ENCODE measurements at places on chromosomes 3 and 15.

- no peak for DNase-seq
These were observed 24.0 kb downstream of the CP start for GRCh38 chr3:149197669-149198068.

DNA sequence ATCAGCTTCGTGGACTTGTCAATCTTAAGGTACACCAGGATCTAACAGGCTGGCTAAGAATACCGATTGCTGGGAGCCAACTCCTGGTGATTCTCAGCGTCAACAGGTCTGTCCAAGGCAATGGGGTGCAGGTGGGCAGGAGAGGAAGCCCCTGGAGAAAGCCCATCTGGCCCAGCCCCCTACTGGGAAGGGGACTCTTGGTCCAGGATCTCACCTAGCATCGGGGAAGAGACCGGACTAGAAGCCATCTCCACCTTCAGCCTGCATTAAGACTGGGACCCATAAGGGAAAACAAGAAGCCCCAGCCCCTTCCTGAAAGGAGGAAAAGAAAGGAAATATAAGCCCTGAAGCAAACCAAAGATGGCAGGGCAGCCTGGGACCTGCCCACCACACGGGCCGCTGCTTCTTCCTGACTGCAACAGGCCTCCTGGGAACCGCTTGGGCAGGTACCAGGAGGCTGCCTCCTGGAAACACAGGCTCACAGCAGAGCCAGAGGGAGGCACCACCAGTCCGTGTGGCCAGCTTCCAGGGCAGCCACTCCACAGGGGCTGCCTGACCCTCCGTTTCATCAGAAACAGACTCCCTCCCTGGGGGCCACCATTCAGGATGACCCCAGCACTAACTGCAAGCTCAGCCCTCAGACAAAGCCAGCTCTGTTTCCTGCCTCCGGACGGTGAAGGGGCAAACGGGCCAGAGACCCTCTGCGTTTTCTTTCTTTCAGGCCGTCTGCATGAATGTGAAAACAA is 100.2 kb downstream of the LRIG1 start:
- no peak for DNase-seq

DNA sequence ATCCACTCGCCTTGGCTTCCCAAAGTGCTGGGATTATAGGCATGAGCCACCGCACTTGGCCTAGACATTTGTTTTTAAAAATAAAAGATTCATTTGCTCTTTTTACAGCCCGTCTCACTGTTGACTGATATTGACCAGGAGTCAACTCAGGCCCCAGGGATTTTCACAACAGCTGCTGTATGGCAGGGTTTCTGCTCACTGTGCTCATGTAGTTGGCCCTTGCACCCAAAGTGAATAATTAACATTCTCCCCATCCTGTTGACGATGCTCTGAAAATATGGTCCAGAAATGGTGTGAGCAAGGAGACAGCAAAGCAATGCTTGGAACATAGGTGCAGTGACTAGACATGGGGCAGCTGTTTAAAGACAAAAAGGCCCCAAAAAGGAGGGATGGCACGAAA is 2.9 kb upstream of the CCR5 start:
- no peak for DNase-seq

DNA sequence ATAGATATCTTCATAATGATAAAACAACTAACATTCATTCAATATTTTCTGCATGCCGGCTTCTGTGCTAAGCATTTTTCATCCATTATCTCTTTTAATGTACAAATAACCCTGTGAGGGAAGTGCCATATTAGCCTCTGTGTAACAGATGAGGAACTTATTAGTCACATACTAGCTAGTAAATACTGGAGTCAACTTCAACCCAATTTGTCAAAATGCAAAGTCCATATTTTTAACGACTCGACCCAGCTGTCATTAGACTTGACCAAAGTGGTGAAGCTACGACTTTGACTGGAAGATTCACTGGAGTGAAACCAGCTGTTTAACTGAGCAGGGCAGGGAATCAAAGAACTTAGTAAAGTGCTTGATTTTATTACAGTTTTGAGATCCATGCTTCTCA is 41.6 kb downstream of the PARP15 start:
- no peak for DNase-seq

DNA sequence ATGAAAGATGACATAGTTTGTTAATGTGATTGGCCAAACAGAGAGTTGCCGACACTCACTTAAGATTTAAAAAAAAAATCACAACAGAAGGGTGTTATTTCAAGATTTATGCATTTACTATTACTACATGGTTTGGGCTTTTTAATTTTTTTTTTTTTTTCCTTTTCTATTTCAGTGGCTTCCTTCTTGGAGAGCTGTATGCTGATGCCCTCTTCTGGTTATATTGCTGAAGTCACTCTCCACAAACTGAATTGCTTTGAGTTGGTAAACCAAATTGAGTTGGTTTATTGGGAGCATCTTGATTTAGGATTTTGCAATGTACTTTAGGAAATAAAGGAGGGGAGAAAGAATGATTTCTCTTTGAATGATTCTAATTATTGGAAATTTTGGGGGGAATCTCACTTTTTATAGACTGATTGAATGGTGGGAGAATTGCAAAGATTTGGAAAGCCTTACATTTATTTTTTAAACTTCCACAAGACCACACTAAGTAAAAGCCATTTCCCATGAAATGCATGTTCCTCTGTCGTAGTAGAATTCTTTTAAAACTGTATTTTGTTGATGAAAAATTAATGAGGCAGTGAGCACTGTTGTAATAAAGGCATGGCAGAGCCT is 186.6 kb upstream of the FEZF2 start:
- DNase-seq = no peak

DNA sequence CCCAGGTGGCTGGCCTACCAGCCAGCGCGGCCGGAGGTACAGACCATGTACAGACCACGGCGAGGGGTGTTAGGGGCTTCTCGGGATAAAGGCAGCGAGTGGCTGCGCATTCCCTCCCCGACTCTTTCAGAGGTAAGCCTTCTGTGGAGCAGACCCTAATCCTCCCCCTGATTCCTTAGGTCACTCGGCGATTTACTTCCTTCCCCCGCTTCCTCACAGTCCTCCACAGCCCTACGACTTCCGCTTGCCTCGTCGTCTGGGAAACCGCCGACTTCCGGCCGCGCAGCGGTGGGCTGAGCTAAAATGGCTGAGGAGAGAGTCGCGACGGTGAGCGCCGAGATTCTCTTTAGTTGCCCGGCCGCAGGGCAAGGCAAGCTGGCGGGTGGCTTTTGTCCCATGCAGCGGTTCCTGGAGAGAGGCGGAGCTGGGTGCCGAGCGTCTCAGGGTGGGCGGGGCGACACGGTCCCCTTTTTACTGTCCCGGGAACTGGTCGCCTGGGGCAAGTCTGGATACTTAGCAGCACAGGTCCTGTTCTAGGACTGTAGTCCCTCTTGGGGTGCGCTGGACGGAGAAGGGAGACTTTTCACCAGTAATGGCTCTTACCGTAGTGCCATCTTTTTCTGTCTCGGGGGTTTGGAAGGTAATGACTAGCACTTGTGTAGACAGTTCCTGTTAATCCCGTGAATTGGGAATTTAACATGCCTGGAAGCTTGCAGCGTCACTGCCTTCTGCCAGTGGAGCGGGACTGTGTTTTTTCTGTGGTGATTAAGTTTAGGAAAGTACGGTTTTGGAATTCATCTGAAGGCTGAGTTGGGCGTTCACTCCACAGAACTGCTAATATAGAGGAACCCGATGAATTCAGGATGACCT is at the start of the genes BBS4 and HIGD2B:
Gene BBS4 (plus strand): TSS at position 283 of the 870 bp plus-strand sequence. CDS start 21 bp downstream, at position 304.
Gene HIGD2B (minus strand): TSS at position 258 of the 870 bp plus-strand sequence. CDS start 9,808 bp downstream, outside the sequence.
- peak; percentile 62 for DNase-seq

DNA sequence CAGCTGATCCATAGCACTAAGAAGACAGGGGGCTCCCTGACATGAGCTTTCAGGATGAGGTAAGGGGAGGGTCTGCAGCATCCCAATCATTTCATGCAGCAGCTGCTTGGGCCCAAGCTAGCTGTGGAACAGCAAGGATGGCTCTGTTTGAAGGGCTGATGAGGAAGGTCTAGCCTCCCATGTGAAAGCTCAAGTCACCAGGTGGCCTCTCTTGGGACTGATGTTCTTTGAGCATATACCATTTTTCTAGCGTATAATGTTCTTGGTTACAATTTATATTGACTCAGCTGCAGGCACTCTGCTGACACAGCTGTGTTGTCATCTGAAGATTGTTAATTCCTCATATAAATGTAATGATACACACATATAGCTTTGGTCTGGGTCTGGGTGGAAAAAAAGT is 87.0 kb downstream of the CD200R1L start:
- DNase-seq = no peak

GRCh38 chr3:192064959-192065358 is 604.0 kb downstream of the PYDC2 start:
- no peak for DNase-seq

- DNase-seq = no peak
These were observed 62.3 kb upstream of the PLSCR4 start for GRCh38 chr3:146313031-146313745.

GRCh38 chr3:15055019-15055557 is 10.0 kb downstream of the MRPS25 start:
- DNase-seq = peak; percentile 20

DNA sequence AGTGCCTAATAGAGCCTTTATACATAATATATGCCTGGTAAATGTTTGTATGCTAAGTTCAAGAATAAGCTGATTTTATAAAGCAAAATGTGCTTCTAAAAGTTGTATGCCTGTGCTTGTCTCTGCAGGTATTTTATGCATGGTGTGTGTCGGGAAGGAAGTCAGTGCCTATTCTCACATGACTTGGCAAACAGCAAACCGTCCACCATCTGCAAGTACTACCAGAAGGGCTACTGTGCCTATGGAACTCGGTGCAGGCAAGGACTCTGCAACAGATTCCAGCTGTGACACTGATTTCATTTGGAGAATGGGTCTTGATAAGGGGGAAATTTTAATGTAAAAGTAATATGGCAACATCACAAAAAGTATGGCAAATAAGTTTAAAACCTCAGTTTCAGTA is 11.9 kb downstream of the MKRN2 start:
- no peak for DNase-seq

DNA sequence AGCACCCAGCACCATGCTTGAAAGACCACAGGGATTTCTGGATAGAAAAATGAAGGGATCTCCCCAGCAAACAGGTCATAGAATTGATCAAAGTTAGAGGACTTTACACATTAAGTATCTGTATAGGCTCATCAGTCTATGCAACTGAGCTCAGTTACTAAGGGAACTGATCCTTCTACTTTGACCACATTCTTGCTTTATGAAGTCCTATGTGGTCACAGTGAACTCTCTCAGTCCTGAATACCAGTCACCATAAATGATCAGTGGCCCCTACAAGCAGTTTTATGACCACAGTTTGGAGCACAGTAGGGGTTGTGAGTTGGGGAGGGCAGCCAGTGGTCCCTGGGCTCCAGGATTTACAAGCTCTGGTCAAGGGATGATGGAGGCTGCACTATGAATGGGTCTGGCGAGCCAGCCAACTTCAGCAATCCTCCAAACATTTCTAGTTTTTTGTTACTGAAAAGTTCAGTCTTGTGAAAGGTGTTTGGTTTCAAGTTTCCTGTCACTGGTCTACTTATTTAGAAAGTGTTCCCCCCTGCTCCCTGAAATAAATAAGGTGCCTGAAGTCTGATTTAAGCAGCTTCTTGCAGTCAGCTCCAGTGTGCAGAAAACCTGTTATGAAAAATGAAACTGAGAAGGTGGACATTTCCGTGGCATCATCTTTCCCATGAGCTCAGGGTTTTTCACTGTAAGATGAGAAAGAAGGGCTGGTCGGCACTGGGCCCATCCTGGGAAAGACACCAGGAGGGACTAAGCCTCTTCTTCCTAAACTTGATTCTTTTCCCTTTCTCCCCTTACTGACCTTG is 75.5 kb downstream of the DAPK2 start:
- no peak for DNase-seq

DNA sequence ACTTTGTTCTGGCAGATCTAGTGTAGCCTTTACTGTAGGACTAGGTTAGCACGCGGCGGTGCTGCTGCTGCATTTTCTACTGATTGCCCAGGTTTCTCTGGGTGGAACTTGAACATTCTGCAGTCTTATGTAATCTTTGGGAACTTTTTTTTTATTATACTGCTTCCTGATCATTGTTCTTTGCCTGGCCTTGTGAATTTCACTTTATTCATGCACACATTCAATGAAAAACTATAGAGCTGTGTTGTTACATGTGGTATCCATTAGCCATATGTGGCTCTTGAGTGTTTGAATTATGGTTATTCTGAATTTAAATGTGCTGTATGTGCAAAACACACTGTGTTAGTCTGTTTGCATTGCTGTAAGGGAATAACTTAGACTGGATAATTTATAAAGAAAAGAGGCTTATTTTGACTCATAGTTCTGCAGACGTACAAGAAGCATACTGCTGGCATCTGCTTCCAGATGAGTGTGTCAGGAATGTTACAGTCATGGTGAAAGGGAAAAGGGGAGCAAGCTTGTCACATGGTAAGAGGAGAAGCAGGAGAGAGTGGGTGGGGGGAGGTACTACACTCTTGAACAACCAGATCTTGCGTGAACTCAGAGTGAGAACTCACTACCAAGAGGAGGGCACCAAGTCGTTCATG is 26.5 kb downstream of the MEF2A start:
- DNase-seq = no peak

DNA sequence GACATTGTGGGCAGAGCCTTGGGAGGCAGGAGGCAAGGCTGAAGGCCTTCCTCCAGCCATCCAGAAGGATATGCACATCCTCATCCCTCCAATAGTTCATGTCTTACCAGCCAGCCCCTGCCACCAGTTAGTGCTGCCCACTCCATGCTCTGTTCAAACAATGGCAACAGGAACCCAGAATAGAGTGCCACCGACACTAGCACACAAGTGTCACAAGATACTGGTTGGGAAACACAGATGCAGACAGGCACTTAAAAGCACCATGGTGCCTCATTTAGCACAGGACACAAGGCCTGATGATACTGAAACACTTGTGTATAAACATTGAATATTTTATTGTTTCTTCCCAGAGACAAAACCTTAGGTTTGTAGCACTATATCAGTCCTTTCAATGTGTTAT is 56.5 kb upstream of the MYO5C start:
- no peak for DNase-seq

GRCh38 chr3:62538691-62539356 is 165.5 kb upstream of the FEZF2 start:
- no peak for DNase-seq
